GM12891 (cell line): ENCODE measurements at places on chromosomes 1 and 21.

GRCh38 chr21:36813052-36813451 is 114.1 kb downstream of the SIM2 start:
- no peak for DNase-seq

- no peak for DNase-seq
Measured at GRCh38 chr1:247528812-247529474, 7.3 kb downstream of the OR2C3 start.

- no peak for DNase-seq
Measured at GRCh38 chr1:161182214-161182613, 4.9 kb upstream of the B4GALT3 start.

DNA sequence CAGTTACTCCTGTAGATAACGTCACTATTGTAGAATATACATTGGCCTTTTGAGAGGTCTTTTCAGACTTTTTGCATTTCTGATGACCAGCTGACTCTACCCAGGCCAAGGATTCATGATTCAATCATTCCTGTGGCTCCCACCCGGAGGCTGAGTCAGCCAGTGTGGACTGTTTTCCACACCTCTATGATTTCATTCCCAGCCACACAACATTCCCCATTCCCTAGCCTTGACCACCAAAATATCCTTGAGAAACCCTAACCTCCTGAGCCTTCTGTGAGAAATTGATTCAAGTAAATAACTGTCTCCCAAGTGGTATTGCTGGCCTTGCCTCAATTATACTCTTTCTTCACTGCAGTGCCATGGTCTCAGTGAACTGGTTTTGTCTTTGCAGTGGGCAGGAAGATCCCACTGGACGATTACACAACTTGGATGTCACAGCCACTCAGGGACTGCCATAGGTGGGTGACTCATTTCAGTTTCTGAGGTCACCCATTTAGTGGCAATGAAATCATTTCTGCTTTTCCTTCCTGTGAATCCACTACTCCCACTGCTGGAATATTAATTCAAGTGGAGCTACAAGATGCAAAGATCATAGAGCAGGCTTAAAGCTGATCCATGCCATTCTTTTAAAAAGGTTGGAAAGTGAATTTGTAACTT is 518.6 kb upstream of the ZP4 start:
- DNase-seq = no peak

DNA sequence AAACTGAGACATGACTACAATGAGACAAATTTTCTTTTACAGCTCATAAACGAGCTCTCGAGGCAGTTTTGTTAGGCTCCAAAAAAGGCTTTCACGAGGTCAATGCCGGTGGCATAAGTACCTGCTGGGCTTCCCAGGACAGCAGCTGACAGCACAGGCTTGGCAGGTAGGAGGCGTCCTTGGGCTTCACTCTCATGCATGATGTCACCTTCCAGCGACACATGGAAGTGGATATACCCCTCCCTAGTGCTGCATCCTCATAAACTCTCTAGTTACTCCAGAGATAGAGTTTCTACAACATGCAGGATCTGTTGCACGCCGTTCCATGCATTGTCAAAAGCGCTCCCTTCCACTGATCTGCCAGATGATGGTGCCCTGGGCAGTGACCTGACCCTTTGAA is 112.5 kb upstream of the PAXBP1 start:
- no peak for DNase-seq

- DNase-seq = peak; percentile 84
Measured at GRCh38 chr1:17419626-17420328, 19.7 kb downstream of the RCC2 start.

- DNase-seq = no peak
Measured at GRCh38 chr1:167442854-167443565, 75.3 kb downstream of the CD247 start.

DNA sequence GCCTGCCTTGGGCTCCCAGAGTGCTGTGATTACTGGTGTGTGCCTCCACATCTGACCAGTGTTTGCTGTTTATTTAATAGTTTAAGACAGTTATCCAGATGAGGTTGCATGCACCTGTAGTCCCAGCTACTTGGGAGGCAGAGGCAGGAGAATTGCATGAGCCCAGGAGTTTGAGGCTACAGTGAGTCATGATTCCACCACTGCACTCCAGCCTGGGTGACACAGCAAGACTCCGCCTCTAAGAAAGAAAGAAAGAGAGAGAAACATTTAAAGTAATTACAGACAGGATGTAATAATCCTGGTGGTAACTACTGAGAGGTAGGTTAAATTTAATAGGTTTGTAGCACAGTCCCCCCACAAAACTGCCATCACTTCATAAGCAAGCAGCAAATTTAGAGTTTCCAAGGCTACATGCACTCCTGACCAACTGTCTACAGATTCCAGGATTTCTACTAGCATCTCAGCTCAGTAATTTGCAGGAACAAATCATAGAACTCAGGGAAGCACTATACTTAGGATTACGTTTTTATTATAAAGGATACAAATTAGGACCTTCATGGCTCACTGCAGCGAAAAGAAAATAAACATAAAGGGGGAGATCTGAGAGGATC is 89.6 kb downstream of the PKN2 start:
- DNase-seq = no peak

DNA sequence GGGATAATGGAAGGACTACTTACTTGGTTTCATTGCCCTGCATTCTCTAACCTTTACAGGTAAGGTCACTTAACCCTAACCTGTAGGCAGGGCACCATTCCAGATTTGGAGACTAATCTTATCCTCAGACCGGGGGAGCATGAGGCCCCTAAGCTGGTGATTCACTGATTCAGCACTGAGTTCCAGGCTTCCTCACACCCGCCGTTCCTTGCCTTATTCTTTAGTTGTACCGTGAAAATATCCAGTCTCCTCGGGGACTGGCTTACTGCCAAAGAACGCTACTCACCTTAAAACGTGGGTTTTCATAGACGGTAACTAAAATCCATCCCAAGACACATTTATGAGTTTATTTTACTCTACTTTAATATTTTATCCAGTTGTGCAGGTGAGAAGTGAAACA is 44.3 kb upstream of the COL24A1 start:
- DNase-seq = no peak

- DNase-seq = no peak
Measured at GRCh38 chr1:242425232-242425631, 99.3 kb downstream of the PLD5 start.

- DNase-seq = no peak
Measured at GRCh38 chr1:10236405-10237156, 26.2 kb downstream of the KIF1B start.

GRCh38 chr1:230215529-230215928 is 148.5 kb downstream of the GALNT2 start:
- no peak for DNase-seq

GRCh38 chr1:173024543-173024942 is 26.2 kb downstream of the TNFSF18 start:
- DNase-seq = no peak

DNA sequence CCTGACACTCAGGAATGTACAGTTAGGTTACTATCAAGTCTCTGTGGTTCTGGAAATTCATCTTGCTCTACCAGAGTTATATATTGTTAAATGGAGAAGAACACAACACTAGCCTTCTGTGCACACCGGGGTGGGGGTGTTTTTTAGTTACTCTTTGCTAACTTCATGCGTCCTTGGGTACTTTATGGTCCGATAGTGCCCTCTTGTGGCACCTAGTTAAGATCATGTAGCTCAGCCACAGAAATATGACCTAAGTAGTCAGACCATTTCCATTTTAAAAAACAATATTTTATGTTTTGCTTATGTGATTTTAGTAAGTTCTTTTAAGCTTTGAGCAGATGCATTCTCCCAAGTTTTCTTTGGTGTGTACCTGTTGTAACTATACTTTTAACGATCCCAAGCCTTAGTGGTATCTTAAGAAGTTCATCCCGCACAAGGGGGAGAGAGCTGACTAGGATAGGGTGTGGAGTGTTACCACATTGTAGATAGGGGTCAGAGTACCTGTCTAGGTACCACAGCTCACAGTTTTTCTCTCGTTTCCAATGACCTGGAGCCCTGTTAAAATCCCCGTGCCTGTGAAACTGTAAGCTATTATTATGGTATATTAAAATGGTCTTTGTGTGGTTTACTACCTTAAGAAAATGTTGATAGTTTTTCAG is 20.6 kb upstream of the SH3D21 start:
- DNase-seq = peak; percentile 54

- DNase-seq = no peak
Measured at GRCh38 chr1:60402216-60402615, 328.6 kb upstream of the C1orf87 start.

- no peak for DNase-seq
Measured at GRCh38 chr1:113684153-113684541, 75.1 kb downstream of the PHTF1 start.

DNA sequence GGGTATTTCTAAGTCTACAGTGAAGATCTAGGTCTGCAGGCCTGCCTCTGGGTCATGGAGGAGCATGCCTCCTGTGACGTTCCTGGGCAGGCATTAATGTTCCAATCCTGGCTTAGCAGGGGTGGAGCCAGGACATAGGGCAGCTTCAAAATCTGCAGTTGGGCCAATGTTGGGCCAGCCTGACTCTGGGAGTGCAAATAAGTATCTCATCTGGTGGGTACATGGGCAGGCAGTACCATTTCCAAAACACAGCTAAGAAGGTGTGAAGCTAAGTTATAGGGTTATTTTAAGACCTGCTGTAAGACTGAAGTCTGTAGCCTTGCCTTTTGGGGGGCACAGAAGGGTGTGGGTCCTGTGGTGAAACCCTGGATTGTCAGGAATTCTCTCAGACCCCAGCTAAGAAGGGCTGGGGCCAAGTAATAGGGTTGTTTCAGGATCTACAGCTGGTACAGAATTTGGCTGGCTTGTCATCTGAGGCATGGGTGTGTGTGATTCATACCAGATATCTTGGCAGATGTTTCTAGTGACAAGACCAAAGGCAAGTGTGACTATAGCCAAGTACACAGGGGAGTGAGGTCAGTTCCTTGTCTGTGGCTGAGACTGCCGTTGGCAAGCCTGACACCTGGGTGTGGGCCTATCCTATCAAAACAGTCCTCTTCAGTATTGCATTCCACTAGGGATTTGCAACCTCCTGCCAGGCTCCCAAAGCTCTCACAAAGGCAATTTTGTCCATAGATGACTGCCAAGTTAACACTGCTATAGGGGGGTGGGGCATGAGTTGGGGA is 468.7 kb upstream of the B3GALT2 start:
- no peak for DNase-seq

DNA sequence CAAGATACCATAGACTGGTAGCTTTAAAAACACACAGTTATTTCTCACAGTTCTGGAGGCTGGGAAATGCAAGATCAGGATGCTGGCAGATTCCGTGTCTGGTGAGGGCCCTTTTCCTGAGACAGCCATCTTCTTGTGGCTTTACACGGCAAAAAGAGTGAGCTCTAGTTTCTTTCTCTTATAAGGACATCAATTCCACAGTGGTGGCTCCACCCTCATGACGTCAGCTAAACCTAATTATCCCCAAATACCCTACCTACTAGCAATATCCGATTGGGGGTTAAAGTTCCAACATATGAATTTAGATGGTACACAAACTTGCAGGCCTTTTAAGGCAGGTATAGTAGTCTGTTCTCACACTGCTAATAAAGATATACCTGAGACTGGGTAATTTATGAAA is 77.7 kb downstream of the PRRX1 start:
- DNase-seq = no peak
